ENCODE measurements at places on chromosomes 6 and 20.

GRCh38 chr6:100463630-100464161, 1.0 kb downstream of the SIM1 start:
- no peak for DNase-seq

- no peak for DNase-seq
Observed at GRCh38 chr20:52992632-52993031, 20.5 kb downstream of the TSHZ2 start.

DNA sequence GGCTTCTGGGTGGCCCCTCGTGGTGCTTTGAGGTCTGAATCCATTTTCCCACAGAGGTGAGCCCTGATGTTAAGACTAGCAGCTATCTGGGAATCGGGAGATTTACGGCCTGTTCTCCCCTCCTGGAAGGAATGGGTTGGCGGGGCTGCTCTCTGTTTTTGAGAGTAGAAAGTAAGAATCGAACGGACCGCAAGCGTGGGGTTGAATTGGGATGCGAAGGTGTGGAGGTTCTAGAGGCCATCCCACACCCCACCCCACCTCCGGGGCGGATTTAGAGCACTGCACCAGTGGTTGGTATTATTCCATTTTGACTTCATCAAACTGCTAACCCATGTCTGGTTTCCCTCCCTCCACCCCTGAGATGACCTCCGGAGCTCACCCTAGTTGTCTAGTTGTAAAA, 11.5 kb downstream of the PYGB start:
- no peak for DNase-seq

- DNase-seq = no peak
Observed at GRCh38 chr20:9068841-9069663, at the start of gene PLCB4. PLCB4 (plus strand) TSS chr20:9069087; CDS start chr20:9307815, 238,728 bp downstream.

DNA sequence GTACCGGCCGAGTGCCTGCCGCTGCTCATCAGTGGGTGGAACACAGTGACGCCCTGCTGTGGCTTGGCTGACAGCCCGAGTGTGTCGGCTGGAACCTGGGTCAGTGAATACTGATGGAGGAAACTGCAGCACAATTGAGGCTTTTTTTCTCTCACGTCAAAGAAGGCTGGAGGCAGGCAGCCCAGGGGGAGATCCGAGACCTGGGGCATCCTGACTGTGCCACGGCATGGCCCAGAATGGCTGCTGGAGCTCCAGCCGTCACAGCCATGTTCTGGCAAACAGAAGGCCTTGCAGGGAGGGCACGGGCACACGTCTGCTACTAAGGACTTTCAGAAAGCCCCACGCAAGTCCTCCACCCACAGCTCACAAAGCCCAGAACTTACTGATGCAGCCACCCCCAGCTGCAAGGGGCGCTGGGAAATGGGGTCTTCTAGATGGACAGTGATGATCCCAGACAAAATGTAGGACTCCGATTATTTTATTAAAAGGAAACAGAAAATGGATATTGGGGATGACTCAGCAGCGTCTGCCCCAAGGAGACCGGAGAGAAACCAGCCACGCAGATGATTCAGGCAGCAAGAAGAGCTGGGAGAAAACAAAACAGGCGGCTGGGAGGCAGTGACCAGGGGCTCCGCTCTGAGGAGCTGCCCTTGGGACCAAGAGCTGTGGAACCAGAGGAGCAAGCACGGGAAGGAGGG, 140.0 kb downstream of the TAF4 start:
- no peak for DNase-seq

DNA sequence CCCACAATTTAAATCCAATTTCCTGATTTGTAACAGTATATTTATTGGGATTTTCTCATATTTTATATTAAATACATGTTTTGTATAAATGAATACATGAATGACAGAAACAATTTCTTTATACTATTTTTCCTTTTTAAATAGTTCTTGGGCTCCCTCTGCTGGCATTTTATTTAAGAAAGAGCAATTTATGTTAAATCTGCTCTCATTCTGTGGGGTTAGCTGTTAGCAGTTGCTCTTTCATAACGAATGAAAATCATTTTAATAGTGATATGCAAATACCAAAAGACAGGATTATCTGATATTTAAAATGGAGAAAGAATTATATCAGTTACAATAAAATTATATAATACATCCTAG, 118.3 kb downstream of the RALGAPA2 start:
- DNase-seq = no peak

DNA sequence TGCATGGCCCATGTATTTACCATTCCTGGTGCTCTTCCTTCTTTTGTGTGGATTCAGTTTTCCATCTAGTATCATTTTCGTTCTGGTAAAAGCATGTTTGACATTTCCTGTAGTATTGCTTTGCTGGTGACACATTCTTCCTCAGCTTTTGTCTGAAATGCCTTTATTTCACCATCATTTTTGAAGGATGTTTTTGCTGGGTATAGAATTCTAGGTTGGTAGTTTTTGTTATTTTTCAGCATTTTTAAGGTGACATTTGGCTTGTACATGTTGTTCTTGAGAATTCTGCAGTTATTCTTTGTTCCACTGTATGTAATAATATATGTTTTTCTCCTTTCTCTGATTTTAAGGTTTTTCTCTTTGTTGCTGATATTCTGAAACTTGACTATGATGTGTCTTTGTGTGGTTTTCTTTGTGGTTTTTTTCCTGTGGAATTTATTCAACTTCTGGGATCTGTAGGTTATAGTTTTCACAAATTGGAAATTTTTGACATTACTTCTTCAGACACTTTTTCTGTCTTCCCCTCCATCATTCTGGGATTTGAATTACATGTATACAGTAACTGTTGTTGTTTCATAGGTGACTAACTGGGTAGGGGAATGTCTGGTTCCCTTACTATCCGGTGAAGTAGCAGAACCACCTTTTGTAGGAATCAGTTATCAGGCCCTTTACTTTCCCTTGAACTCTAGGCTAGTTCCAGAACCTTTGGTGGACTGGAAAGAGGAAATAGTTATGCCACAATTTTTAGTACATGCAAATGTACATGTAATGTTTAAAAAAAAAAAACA, 30.2 kb downstream of the SNX9 start:
- DNase-seq = no peak

Measured in stimulated activated CD8-positive, alpha-beta memory T cell treated with anti-CD3 and anti-CD28 coated beads, Interleukin-4, amount 100 ng/mL, for 1 hour (primary cell).